Suppressor macrophage treated with lipopolysaccharide for 1 hour (primary cell): ENCODE measurements at places on chromosomes 7 and 10.

- DNase-seq = peak; percentile 49
Measured at GRCh38 chr7:107744345-107744750, 406 bp downstream of the CBLL1 start.

DNA sequence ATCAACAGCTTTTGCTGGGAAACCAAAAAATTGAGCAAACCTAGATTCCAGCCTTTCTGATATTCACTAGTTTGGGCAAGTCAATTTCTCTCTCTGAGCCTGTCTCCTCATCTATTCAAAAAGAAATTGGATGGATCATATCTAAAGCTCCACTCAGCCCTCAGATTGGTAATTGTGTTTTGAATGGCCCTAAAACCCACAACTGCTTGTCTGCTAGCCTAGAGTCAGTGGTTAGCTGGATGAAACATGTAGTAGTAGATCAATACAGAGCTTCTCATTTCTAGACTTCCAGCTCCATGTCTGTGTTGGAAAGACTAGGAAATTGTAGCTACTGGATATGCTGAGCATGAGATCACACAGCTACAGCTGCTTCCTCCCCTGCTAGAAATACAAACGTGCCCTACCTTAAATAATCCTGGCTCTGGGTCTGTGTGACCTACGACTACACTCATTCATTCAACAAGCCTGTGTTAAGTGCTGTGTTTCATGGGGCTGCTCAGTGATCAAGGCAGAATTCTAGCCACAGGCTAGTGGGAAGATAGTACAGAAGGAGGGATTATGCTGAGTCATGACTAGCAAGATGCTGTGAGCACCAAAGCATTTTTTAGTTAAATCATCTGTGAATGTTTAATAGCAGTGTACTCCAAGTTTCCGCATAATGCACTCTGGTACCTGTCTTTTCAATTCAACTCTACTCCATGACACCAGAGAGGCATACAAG, 15.7 kb downstream of the DNTT start:
- DNase-seq = no peak

GRCh38 chr7:3482147-3482921, 181.3 kb downstream of the SDK1 start:
- DNase-seq = peak; percentile 2

DNA sequence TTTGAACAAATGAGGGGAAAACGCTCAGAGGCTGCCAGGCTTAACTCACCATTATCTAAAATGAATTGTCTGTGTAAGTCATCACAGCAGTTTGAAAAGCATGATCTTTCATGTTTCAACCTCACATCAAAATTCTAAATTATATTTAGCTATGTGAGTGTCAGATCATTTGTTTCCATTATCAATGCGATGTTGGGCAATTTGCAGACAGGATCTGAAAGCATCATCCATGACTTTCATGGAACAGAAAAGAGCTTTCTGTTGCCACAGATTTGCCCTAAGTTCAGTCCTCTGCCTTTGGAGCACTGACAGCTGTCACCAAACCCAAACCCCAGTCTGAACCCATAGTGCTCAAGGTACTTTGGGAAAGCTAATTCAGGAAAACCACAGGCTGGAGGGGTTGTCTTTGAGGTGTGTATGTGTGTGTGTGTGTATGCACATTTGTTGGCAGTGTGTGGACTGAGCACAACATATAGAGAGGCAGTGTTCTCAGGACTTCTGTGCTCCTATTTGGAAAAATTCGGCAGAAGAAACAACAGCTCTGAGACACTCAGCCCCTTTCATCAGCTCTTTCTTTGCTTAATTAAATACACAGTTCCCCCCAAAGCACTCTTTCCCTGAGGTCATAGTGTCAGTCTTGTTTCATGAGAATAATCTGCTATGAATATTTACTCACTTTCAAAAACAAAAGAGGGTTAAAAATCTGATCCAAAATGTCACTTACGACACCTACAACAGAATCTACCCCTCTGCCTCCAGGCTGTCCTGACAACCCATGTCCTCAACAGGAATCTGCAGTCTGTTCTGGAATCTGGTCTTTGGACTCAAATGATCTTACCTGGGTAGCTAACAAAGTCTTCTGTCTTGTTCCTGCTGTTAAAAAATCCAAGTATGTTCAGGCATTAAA, 188.5 kb upstream of the KLF14 start:
- DNase-seq = no peak

GRCh38 chr10:78700816-78701520, 367.8 kb upstream of the ZMIZ1 start:
- no peak for DNase-seq

GRCh38 chr7:1693991-1694524, 24.0 kb downstream of the ELFN1 start:
- DNase-seq = no peak

- no peak for DNase-seq
Measured at GRCh38 chr7:57404967-57405421, 45.0 kb upstream of the ZNF716 start.

- DNase-seq = no peak
Measured at GRCh38 chr10:43258562-43259212, 8.2 kb downstream of the RASGEF1A start.

DNA sequence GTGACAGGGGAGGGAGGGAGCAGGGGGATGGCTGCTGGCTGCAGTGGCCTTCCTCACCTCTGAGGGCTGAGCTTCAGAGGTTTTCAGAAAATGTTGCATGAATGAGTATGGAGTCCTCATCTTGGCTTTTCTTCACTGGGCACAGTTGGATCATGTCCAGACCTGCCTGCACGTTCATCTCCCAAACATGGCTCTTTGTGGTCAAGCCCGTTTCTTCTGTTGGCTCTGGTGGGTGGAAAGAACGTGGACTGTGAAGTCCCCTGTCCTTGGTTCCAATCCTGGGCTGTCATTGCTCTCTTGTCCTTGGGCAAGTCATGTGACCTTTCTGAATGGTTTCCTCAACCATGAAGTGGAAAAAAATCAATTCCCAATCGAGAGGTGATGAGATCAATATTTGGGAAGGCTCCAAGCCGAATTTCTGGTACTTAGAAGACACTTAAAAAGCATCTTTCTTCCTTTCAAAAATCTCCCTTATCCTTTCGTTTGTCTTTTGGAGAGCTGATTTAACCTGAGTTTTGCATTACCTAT, 34.5 kb downstream of the TSPAN14 start:
- no peak for DNase-seq

- DNase-seq = no peak
Measured at GRCh38 chr7:69939317-69939716, 341.0 kb downstream of the AUTS2 start.

- peak; percentile 97 for DNase-seq
Measured at GRCh38 chr7:38673795-38674194, 42.6 kb upstream of the AMPH start.

DNA sequence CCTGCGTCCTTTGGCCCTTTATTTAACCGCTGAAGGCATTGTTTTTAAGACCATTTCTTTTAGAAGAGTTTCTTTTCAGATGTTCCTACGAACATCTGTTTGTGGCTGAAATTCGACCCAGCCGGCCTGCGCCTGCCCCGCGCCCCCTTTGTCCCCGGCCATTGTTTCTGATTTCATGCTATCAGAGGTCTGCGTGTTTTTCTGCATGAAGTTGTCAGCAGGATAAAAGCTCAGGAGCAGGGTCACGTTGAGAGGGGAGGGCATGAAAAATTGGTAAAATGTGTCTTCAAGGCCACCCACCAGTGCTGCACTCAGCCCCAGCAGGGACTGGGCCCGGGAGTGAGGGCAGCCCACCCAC, 43.1 kb downstream of the NKX6-2 start:
- no peak for DNase-seq

DNA sequence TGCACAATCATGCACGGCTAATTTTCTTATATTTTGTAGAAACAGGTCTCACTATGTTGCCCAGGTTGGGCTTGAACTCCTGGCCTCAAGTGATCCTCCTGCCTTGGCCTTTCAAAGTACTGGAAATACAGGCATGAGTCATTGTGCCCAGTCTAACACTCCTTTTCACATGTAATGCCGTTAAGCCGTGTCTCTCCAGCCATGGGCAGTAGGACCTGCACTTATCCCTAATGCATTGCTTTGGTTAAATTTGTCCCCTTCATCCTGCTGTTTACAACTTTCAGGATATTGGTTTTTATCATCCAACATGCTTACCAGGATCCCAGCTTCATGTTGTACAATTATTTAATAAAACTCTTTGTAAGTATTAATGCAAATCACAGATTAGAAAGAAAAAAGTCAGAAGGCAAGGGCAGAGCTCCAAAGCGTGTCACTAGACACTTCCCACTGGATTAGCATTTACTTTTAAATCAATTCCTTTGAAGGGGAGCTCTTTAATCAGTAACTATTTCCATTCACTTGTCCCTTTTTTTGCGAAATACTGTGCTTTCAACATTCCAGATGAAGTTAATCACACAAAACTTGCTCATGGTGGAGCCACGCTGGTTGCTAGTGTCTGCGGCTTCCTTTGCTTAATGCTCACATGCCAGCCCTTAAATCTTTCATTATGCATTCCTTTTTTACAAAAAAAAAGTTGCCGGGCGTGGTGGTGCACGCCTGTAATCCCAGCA, 256.0 kb upstream of the AUTS2 start:
- no peak for DNase-seq
